ENCODE measurements at places on chromosomes 16 and 17.

DNA sequence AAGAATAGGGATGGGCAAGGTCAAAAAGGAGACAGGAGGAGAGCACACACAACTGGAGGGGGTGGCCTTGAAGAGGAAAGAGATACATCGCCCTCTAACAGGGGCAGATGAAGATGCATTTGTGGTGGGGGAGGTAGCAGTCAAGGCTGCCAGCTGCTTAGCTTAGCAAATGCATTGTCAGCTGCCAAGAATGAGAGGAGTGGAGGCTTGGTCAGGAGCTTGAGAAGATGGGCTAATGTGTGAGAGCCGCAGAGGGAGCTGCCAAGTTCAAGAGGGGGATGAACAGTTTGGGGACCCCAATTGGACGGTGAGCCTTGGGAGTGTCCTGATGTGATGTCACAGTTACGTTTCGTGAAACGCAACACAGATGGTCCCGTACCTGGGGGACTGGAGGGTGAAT lies 28.9 kb upstream of the GNA13 start:
- DNase-seq: no peak

- no peak for DNase-seq
Observed at GRCh38 chr16:82660075-82660645, 33.4 kb downstream of the CDH13 start.

DNA sequence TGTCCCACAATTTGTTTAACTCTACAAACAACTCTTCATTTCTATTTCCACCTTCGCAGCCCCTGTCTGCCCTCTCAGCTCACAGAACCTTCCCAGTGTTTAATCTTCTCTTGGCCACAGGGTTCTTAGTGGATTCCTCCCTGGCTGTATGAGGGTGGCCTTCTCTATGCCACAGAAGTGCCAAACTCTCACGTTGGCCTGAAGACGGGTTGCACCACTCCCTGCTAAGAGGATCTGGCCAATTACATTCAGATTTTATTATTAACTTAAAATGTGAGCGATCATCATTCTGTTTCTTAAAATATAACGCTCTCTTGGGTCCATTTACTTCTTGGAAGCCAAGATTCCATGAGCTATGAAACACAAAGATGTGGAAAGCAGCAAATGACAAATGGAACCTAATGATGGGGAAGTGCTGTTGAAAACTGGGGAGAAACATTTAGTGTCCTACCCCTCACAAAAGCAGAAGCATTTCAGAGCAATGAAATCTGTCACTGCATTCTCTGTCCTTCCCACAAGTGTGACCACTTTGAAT lies 91.3 kb upstream of the NOG start:
- DNase-seq: no peak

DNA sequence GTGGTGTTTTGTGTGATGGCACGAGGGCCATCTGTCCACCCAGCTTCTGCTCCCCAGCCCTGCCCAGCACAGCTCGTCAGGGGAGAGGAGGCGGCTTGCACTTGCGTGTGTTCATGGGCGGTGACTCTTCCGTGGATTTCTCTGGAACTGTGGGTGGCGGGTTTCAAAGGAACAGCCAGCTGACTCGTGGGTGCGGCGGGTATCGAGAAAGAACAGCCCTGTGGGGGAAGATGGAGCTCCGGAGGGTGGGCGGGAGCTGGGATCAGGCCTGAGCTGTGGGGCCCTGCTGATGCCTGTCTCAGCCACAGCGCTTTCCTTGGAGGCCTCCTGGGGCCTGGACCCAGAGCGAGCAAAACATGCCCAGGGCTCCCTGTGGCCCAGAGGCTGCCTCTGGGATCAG lies 13.2 kb downstream of the NAGPA start:
- no peak for DNase-seq

GRCh38 chr17:21292867-21293830 lies 8.6 kb downstream of the MAP2K3 start:
- no peak for DNase-seq

- no peak for DNase-seq
Observed at GRCh38 chr17:57911834-57912673, 43.2 kb downstream of the CUEDC1 start.

- DNase-seq: peak; percentile 96
Observed at GRCh38 chr16:89574681-89575246, 794 bp upstream of the CPNE7 start.

- DNase-seq: no peak
Observed at GRCh38 chr17:40341808-40342503, 22.6 kb downstream of the GJD3 start.

GRCh38 chr16:8831450-8831849 lies 33.8 kb downstream of the PMM2 start:
- no peak for DNase-seq

DNA sequence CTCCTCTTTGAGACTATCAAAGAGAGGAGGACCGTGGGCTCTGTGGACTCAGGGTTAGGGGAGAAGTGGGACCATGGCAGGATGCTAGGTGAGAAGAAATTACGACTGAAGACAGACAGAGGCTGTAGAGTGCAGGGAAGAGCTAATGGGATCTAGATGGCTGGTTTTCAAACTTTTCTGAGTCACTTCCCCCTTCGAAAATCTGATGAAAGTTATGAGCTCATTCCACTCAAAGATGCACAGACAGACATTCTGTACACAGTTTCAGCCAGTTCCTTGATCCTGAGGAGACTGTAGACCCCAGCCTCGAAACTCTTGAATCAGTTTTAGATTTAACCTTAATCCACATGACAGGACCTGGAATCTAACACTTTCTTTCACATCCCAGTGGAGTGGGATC lies 40.7 kb downstream of the RGS9 start:
- no peak for DNase-seq

DNA sequence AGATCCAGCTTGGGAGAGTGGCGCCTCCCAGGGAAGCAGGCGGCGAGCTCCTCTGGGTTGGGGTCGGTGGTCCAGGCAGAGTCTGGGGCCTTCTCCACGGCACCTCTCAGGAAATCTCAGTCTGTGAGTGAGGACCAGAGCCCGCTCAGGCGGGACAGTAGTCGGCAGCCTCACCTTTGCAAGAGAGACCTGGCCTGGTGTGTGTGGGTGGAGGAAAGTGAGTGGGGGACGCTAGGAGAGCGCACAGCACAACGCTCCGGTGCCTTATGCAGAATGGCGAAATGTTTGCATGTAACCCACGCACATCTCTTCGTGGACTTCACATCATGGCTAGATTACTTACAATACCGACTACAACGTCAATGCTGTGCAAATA lies 2.2 kb downstream of the AHSP start:
- DNase-seq: no peak

GRCh38 chr16:12231666-12232065 lies 255.1 kb downstream of the SNX29 start:
- DNase-seq: no peak

DNA sequence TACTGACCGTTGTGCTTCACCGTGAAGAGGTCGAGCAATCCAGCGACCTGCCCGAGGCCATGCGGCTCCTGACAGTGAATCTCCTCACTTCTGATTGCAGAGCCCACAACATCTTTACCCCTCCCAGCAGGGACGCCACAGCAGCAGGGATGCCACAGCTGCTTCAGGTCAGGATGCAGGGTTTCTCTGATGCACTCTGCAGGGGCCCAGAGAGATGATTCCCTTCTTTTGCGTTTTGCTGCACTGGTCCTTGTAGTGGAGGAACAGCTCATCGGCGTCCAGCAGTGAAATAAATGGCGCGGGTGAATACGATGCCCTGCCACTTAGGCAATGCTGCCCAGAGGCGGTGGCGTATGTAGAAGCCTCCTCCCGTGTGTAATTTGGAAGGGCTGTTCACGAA lies 5.6 kb downstream of the KIAA0513 start:
- no peak for DNase-seq

DNA sequence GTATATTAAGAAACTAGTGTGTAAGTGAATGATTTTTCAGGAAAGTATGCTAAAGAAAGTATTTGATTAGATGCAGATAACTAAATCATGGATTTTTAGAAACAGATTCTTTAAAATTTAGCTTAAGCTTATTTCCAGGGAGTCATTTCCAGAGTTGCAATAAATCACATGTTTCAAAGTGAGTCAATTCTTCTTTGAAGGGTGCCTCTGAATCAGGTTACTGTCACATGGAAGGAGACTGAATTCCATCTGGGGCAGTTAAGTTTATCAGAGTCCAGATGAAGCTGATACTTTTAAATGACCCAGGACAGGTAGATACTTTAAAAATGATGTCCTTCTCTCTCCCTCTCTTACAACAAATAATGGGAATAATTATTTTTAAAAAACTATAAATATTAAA lies 5.0 kb downstream of the MFSD11 start:
- no peak for DNase-seq

GRCh38 chr16:83458612-83459011 lies 349.2 kb upstream of the HSBP1 start:
- peak; percentile 38 for DNase-seq

DNA sequence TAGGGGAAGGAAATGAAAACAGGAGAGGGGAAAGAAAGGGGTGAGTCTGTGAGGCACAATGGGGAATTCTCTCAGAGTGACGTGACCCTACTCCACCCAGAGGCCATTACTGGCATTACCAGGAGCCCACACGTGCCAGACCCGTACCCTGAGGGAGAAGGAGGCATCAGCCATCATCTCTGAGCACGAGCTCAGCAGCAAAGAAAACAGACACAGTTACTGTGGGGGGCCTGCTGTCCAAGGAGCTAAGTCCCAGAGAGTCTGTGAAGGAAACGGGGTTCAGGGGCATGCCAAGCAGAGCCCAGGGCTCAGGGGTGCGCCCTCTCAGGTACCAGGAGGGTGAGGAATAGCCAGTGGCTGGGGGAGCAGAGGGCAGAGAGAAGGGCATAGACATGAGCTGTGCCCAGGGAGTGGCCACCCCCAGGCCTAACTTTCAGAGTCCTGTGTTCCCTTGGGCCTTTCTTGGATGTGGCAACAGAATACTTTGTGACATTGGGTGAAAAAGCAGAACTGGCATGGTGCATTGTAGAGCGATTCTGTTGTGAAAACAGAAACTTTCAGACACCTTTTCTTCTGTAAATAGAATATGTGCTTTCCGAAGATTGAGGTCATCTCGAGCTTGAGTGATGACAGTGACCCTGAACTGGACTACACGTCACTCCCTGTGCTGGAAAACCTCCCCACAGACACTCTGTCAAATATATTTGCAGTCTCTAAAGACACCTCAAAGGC lies 11.3 kb downstream of the TAF1C start:
- DNase-seq: peak; percentile 87

- DNase-seq: no peak
Observed at GRCh38 chr17:35801583-35802224, 6.3 kb upstream of the MMP28 start.

DNA sequence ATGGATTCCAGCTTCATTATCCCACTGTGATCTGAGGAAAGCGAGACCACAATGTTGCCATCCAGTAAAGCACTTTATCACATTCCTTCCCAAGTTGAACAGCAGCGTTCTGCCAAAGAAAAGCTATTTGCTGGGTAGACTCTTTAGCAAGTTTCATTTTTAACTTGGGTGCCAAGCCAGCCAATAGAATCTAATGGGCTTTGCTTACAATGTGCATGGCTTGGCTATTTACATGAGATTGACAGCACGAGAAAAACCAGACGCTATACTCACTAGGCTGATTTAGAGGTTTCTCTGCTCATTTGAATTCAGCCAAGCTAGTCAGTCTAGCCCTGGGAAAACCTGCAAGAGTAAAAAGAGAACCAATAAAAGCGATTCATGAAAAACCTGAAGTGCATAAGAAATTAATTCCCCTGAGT lies 108.9 kb downstream of the CDH13 start:
- DNase-seq: no peak

GRCh38 chr17:56158915-56159825 lies 5.9 kb downstream of the ANKFN1 start:
- DNase-seq: no peak

GRCh38 chr17:33447090-33447489 lies 154.0 kb upstream of the ASIC2 start:
- DNase-seq: no peak

DNA sequence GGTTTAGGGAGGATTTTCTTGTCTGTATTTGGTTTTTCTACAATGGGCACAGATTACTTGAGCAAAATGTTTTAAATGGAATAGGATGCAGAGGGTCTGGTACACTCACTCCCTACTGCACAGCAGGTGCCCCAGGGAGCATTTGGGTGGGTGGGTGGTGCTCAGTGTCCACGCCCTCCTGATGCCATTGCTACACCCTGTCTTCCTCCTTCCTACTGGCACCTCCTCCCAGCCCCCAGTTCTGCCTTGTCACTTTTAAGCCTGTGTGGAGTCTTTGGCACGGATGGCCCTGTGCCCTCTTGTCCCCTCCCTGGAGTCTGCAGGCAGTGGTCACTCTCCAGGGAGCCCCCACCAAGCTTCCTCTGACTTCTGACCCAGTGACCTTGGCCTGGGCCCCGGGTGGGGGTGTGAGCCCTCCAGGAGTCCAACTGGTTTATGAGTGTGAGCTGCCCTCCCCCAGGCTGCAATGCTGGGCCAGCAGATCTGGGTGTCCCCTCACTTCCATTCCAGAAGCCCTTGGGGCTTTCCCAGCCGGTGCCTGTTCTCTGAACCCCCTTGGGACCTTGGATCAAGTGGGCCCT lies 15.5 kb downstream of the LLGL2 start:
- DNase-seq: no peak

- no peak for DNase-seq
Observed at GRCh38 chr16:27463741-27464591, 62.0 kb downstream of the IL21R start.

- peak; percentile 96 for DNase-seq
Observed at GRCh38 chr17:9239793-9240658, 218.7 kb downstream of the NTN1 start.

DNA sequence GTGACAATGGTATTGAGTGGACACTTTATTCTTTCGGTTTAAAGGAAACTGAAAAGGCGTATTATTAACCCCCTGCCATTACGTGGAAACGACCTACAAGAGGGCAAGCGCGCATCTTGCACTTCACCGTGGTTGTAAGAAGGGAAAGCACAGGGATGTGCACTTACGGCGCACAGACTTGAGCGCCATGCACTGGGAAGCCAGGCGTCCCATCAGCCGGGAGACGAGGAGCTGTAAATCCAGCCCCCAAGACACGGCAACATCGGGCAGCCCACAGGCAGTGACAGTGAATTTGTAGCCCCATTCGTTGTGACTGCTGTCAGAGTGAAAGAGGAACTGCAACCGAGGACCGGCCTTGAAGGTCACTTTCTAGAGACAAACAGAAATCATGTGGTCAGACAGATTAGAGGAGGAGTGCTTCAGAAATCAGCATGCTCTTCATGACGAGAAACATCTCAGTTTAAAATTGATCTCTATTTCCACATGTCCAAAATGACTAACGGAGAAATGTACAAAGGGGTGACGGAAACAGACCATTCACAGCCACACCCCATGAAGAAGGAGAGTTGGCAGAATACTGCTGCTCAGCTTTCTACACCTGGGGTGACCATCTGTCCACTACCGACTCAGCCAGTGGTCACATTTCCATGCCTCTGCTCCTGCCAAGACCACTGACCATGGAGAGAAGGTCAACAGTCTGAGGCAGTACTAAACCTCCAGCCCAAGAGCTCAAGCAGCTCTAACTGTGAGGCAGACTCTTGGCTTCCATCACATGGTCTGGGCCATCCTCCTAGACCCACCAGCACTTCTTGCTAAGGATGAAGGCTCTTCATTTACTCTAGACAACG lies 68.6 kb downstream of the ZZEF1 start:
- DNase-seq: peak; percentile 67

All from GM19239 (cell line).